Activated CD4-positive, alpha-beta T cell treated with anti-CD3 and anti-CD28 coated beads, Interleukin-2, amount 50 U/mL, for 24 hours (primary cell): ENCODE measurements at places on chromosomes 12 and 14.

GRCh38 chr12:6582196-6582595 is 14.1 kb upstream of the NOP2 start:
- DNase-seq, result no peak

GRCh38 chr14:35808076-35808637 is 938 bp downstream of the RALGAPA1 start:
- no peak for DNase-seq

DNA sequence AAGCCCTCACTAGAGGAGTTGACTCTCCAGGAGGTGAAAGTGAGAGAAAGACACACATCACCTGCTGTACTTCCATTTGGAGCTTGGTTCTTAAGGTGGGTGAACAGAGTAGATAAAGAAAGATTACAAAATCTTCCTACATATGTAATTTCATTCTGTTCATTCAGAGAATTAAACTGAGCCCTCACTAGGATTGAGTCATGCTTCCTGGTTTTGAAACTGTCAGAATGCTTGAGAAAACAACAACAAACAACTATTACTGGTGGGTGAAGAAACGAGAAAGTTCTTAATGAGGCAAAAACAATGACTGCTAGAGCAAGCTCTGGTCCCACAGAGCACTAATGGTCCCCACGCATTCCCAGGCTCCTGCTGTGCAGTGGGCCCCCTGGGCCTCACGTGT is 841.7 kb downstream of the VRK1 start:
- DNase-seq, result no peak

DNA sequence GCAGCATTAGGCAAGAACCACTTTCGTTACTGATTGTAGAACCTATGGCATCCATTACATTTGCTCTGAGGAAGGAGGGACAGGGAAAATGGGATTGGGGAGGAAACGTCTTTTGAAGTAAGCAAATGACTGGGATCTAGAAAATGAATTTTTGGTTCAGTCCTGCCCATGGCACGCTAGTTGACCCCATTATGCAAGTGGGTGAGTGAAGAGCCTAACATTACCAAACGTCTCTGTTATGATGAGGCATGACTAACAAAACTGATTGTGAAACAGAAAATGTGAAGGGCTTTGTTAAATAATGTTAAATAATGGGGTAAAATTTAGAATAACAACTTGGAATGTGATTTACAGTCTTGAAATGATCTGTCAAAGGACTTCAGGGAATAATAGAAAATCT is 38.9 kb downstream of the CPSF2 start:
- DNase-seq, result no peak

DNA sequence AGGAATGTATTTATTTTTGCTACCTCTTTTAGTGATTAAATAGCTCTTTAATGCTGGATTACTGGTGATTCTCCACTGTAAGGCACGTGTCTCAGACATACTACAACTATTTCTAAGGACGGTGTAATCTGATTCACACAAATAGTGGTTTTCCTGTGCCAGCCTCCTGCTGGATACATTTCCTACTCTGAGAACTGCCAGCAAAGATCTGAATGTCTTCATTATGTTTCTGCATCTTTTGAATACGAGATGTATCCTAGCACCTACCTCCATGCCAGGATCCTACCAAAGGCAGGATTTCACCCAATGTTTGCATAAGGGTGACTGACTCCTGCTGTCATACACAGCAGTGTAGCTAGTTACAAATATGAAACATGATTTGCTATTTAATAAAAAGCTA is 120.6 kb downstream of the PRICKLE1 start:
- no peak for DNase-seq

GRCh38 chr14:61381553-61381952 is 60.2 kb downstream of the PRKCH start:
- DNase-seq, result no peak

- DNase-seq, result no peak
Observed at GRCh38 chr12:110104188-110105094, 19.7 kb upstream of the IFT81 start.

GRCh38 chr12:123530668-123531067 is 2.9 kb downstream of the RILPL1 start:
- DNase-seq, result no peak

- DNase-seq, result no peak
Observed at GRCh38 chr14:58844544-58844943, 206.8 kb downstream of the DACT1 start.

- no peak for DNase-seq
Observed at GRCh38 chr12:53044052-53044581, 5.7 kb upstream of the TNS2 start.

DNA sequence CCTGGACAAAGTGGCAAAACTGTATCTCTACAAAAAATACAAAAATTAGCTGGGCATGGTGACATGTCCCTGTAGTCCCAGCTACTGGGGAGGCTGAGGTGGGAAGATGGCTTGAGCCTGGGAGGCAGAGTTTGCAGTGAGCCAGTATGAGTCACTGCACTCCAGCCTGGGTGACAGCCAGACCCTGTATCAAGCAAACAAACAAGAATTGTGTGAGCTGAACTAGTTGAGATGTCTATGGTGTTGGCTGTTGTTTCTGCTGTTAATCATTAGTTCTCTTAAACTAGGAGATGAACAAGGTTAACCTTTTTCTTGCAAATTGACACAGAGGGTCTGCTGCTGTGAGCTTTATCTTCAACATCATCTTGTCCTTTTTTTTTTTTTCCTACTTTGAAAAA is 23.6 kb downstream of the RASSF3 start:
- DNase-seq, result no peak

- no peak for DNase-seq
Observed at GRCh38 chr12:53391724-53392123, 11.7 kb downstream of the SP1 start.

- DNase-seq, result no peak
Observed at GRCh38 chr12:40017488-40017887, 88.4 kb downstream of the SLC2A13 start.

- no peak for DNase-seq
Observed at GRCh38 chr12:3645091-3645490, 107.8 kb downstream of the CRACR2A start.

DNA sequence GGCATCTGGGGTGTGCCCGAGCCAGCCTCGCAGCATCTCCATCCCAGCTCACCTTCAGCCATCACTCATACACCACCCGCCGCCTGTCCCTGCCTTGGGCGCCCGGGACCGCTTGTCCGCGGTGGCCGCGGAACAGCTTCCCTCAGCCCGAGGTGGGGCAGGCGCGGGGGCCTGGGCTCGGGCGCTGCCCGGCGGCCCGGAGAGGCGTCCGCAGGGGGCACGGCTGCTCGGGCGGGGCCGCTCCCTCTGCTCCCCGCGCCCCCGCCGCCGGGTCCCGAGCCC is 430 bp downstream of the SLC41A2 start:
- DNase-seq, result no peak

GRCh38 chr14:91464615-91465205 is 45.4 kb downstream of the PPP4R3A start:
- no peak for DNase-seq

GRCh38 chr14:91841065-91841464 is 26.3 kb downstream of the TC2N start:
- no peak for DNase-seq

DNA sequence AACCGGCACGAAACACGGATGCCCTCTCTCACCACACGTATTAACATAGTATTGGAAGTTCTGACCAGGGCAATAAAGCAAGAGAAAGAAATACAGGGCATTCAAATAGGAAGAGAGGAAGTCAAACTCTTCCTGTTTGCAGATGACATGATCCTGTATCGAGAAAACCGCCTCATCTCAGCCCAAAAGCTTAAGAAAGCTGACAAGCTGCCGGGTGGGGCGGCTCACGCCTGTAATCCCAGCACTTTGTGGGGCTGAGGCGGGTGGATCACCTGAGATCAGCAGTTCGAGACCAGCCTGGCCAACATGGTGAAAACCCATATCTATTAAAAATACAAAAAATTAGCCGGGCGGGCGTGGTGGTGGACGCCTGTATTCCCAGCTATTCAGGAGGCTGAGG is 17.7 kb downstream of the OR6S1 start:
- no peak for DNase-seq

DNA sequence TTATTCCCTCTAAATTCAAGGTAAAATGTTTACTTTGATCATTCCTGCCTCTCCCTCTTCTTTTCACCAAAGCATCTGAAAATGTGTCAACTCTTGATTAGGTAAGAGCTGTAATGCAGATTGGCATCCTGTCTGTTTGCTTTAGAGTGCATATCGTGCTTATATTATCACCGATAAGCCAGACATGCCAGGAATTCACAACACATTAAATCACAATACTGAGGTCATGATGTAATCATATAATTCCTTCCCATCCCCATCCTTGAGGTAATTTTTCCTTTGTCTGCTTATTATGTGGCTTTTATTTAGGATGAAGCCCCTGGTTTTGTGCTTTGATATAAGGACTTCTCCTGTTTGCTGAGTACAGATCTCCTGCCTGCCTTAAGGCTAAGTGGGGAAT is 10.2 kb downstream of the DDX47 start:
- no peak for DNase-seq
